ENCODE measurements at places on chromosomes 7 and 10.

DNA sequence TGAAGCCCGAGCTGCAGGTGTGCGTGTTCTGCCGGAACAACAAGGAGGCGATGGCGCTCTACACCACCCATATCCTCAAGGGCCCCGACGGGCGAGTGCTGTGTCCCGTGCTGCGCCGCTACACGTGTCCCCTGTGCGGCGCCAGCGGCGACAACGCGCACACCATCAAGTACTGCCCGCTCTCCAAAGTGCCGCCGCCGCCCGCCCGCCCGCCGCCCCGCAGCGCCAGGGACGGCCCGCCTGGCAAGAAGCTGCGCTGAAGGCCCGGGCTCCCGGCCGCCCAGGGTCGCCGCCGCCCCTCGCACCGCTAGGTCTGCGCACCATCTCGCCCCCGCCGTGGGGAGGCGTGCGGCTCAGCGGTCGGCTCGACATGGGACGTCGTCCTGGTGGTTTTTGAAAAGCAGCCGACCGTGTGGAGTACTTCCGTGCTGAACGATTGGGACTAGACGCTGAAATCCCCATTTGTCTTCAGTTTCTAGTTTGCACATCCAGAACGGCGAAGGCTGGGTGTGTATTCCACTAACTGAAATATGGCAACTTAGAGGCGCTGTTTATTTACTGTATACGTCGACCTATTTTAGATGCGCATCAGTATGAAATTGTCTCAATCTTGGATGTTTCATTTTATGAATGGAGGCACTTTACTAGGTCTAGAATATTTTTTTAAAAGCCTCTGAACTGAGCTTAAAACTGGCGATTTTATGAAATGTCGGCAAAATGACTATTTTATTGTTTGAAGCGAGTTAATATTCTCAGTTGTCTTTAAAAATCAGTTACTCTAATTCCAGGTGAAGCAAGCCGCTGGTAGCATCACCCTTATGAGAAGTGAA, 1.1 kb downstream of the NANOS1 start:
- DNase-seq, result peak; percentile 50

GRCh38 chr10:11863353-11864109, 40.4 kb downstream of the PROSER2 start:
- DNase-seq, result peak; percentile 50

DNA sequence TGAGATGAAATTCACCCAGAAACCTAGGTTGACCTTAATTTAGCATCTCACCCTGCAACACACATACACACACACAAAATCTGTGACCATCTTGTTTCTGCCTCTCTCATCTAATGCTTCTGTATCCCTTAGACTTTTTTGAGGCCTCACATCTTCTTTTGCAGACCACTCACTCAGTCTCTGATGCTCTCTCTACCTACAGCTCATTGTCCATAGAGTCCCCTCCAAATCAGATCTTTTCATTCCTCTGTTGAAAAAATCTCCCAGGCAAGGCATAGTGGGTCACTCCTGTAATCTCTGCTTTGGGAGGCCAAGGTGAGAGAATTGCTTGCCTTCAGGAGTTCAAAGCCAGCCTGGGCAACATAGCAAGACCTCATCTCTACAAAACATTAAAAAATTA, 17.6 kb upstream of the PAX2 start:
- no peak for DNase-seq

DNA sequence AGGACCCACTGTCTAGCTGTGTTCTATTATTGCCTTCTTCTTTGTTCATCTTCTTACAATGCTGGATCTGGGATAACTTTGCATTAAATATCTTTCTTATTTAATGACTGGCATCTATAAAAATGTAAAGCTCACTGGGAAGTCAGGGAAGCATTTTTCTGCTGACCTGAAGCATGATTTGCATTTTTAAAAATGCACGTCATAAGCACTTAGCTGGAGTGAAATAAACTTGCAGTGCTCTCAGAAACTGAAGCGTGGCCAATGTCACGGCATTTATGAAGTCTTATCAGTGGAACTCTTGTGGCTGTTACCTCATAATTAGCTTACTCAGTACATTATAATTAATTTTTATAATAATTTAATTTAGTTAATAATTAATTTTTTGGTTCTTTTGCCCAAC, 59.1 kb downstream of the FRMD4A start:
- DNase-seq, result no peak

- DNase-seq, result no peak
These were observed 3.6 kb downstream of the GDI2 start for GRCh38 chr10:5809527-5810154.

GRCh38 chr10:19659920-19660655, 156.1 kb upstream of the PLXDC2 start:
- no peak for DNase-seq

DNA sequence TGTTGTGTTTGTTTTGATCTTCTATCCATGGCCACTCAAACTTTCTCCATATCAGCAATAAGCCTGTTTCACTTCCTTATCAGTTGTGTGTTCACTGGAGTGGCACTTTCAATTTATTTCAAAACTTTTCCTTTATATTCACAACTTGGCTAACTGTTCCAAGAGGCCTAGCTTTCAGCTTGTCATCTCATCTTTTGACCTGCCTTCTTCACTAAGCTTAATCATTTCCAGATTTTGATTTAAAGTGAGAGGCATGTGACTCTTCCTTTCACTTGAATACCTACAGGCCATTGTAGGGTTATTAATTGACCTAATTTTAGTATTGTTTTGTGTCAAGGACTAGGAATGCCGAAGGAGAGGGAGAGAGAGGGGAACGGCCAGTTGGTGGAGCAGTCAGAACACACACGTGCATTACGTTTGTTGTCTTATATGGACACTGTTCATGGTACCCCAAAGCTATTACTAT, 5.5 kb upstream of the GNAT3 start:
- no peak for DNase-seq

- DNase-seq, result no peak
These were observed 14.9 kb downstream of the CCL26 start for GRCh38 chr7:75756991-75757676.

DNA sequence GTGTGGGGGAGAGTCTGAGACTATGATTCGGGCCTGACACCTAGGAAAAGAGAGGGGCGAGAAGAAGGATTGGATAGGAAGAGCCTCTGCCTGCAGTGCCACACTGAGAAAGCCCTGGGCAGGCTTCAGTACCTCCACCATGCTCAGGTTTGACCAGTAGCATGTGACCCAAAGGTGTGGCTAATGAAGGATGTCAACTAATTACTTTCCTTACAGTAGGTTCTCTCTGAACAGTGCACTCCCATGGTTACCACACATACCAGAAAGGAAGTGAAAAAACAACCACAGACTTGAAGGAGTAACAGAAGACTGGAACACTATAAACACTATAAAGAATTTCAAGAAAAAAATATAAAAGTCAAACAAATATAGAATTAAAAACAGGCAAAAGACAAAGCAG, 46.2 kb downstream of the SEM1 start:
- DNase-seq, result no peak

DNA sequence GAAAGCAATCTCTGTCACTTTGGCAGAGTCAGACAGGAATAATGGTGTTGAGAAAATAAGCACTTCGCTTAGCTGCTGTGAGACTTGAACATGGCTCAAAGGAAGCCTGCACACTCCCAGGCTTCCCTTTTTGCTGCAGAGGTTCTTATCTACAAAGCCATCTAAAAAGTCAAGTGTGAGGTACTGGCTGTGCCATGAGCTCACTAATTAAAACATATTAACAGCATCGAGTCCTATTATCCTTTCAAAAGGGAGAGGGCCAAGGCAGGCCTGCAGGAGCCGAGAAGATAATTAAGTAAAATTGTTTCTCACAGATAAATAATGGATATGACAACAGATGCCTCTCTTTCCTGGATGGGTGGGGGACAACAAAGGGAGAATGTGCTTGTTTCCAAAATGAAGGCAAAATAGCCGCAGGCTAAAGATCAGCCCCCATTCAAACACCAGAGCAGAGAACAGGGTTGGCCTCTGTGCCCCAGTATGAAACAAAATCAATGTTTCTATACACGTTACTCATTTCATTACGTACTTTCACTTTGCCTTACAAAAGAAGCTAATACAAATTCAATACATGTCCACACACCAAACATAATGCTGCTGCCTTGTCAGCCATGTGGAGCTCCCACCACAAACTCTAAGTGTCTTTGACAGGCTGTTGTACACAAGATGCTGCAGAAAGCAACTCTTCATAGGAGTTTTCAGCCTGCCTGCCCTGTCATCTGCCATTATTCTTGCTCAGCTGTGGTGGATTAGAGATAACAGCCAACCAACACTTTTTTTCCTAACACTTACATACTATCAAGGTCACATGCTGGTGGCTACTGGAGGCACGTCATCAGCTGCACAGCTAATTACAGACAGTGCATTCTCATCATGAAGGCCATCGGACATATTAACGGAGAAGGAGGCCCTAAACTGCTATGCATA, 55.3 kb downstream of the ELAPOR2 start:
- DNase-seq, result no peak

DNA sequence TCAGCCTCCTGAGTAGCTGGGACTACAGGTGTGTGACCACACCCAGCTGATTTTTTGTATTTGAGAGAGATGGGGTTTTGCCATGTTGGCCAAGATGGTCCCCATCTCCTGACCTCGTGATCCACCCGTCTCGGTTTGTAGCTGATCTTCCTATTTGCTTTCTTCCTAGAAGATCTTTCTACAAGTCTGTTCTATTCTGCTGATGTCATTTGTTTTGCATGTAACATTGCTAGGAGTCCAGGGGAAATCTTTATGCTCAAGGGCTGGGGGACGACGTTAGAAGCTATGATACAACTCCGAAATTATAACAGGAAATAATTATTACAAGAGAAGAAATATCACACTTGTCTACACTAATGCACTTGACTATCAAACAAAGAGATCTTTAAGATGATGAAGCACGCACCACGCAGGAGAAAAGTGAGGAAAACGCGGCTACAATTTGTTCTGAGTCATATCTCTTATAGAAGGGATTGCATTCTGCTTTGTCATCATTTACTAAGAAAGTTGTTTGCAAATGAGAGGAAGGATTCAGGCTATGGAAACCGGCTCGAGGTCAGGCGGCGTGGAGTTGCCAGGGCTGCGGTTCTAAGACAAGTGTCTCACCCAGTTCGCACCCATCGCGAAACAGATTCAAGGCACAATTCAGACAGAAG, 103.0 kb upstream of the CARD11 start:
- DNase-seq, result no peak

GRCh38 chr10:78952686-78953085, 116.1 kb upstream of the ZMIZ1 start:
- DNase-seq, result no peak

DNA sequence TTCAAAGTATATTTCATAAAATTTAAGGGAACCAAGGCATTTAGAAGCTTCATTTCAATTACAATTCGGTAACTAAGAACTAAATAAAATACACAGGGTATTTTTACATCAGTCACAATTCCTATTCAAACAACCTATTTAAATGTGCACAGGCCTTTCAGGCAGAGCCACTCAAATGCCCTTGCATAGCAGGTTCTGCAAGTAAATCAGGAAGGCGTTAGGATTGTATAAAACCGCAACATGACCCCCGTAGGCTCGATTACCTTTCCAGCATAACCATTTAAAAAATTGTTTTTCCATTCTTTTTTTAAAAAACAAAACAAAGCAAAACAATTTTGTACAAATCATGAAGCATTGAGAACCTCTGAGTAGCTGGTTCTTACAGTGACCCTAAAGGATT, 289.9 kb upstream of the SP8 start:
- no peak for DNase-seq

- no peak for DNase-seq
These were observed 5.4 kb downstream of the EMX2 start for GRCh38 chr10:117547716-117548668.

GRCh38 chr10:95819620-95820329, 63.8 kb downstream of the ENTPD1 start:
- no peak for DNase-seq

DNA sequence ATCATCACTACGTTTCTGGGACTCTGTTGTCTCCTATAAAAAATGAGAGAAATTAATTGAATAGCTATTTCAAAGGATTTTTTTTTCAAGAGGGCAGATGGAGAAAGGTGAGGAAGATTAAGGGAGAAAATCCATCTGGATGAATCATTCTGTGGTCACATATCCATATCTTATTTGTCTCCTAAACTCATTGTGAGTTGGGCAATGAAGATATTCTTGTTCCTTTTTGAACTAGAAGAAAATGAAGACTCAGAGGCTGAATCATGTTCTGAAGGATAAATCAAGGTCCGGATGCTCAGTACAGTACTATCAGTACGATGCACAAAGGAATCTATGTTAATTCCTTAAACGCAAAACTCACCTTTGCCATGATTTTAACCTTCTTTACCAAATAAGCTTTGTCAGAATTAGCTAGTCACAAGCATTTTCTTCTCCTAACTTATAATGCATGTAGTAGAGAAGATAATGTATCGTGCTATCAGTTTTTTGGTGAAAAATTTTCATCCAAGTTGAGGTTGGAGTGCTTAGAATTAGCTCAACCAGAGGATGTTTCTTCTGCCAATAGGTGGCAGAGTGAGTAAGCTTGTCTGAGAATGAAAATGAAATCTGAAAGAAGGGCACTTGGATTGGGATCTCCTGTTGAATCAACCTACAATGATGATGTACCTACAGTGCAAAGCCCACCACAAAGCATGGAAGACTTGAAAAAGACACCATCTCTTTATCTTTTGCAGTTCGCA, 446.9 kb downstream of the KIF20B start:
- DNase-seq, result no peak

- DNase-seq, result no peak
These were observed 7.5 kb upstream of the ZKSCAN1 start for GRCh38 chr7:100007887-100008286.

DNA sequence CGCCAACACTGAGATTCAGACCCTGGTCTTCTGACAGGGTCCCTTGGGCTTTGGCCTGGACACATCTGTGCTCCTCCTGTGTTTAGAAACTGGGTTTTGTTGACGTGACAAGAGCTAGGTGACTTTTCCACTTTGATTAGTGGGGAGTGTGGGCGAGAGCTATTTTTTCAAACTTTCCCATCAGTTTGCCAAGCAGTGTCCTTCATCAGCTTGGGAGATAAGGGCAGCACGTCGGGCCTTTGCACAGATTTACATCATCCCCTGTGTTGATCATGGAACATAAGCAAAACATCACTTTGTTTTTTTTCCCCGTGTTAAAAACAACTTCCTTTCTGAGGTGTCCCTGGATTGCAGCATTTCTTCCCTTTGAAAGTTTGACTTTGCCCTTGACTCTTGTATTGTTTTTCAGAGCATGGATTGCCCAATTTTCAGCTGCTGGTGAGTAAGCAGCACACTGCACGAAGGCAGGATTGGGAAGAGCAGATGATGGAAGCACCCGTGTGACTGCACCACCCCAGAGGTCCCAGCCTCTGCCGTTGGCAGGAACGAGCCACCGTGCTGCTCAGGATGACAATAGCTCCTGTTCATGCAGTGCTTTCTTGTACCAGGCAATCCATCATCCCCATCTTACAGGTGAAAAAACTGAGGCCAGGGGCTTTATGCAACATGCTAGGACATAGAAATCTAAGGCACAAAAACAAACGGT, 6.4 kb upstream of the IGFBP1 start:
- DNase-seq, result no peak
